Activated naive CD8-positive, alpha-beta T cell treated with anti-CD3 and anti-CD28 coated beads for 36 hours (primary cell): ENCODE measurements at places on chromosomes 3 and 15. TPM values are rescaled to one million over a fixed set of nuclear protein-coding genes. Genes with fewer than 3 reads are reported as not detected.

Gene LRTM1
- total RNA-seq, result not detected

GRCh38 chr3:10766049-10766705, 49.9 kb upstream of the SLC6A11 start:
- DNase-seq, result no peak

DNA sequence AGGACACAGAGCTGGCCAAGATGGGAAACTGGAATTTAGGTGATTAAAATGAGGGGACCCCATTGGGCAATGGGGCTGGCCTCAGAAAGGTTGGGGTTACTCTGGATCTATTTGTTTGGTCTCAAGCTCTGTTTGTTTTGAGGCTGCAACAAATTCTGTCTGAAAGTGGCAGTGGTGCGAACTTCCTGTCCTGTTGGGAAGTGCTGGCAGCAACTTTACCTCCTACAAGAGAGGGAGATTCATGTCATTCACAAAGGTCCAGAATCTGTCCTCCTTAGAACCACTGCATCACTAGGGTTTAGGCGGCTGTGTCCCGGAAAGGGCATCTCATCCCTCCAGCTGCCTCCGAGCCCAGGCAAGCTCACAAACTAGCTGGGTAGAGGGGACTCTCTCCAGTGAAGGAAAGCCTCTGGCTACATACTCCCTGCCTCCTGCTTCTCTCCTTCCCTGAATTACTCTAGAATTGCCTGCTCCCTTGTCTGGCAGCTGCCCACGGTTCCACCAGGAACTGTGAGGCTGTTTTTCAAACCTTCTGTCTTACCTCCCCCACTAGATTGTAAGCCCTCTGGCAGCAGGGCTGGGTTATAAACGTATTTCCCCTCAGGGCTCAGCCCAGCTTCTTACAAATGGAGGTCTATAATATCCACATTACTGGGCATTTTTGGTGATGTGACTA, 23.6 kb downstream of the MEGF11 start:
- no peak for DNase-seq

GRCh38 chr15:50206020-50206419, 24.0 kb downstream of the SLC27A2 start:
- no peak for DNase-seq

DNA sequence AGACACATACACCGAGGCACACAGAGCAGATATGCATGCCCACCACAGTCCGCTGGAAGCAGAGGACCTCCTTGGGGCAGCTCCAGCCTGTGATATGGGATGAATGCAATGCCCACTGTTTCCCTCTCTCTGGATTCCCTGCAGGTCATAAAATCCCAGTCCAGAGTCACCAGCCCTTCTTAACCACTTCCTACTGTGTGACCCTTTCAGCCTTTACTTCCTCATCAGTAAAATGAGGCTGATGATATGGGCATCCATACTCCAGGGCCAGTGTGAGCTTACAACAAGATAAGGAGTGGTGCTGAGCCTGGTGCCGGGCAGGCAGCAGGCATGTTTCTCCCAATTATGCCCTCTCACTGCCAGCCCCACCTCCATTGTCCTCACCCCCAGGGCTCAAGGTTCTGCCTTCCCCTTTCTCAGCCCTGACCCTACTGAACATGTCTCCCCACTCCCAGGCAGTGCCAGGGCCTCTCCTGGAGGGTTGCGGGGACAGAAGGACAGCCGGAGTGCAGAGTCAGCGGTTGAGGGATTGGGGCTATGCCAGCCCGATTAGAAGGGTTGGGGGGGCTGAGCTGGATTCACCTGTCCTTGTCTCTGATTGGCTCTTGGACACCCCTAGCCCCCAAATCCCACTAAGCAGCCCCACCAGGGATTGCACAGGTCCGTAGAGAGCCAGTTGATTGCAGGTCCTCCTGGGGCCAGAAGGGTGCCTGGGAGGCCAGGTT, at the start of gene GNAT1:
Gene GNAT1 (plus strand): TSS at position 675 of the 725 bp plus-strand sequence. CDS start 116 bp downstream, outside the sequence.
- DNase-seq, result no peak

DNA sequence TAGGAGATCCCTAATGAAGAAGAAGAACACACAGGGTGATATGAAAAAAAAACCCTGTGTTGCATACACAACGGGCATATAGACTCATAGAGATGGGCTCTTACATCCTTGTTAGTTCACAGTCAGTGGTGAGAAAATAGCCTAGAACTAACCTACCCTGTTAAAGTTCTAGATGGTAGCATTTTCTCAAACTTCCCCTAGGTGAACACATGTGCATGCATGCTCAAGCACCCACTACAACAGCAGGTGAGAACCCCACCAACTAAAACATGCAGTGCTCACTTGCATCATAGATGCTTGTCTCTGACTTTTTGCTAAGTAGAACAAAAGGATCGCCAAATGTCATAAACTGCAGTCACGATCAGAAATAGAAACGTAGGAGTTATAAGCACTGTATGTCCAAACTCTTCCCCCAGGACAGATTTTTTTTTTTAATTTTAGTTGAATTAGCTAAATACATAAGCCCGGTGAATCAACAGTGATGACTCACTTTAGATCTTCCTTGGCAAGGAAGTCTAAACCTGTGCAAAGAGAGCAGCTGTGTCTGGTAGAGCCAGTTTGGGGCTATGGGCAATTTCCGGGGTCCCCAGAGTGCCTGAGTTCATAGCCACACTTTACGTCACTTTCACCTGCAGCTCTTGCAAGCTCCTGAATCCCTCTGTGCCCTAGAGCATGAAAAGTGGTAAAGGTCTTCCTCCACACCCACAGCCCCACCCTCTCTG, 96.2 kb upstream of the SEMA6D start:
- DNase-seq, result no peak

Gene GAP43
- total RNA-seq, result not detected

Gene AADACL2
- total RNA-seq, result not detected

DNA sequence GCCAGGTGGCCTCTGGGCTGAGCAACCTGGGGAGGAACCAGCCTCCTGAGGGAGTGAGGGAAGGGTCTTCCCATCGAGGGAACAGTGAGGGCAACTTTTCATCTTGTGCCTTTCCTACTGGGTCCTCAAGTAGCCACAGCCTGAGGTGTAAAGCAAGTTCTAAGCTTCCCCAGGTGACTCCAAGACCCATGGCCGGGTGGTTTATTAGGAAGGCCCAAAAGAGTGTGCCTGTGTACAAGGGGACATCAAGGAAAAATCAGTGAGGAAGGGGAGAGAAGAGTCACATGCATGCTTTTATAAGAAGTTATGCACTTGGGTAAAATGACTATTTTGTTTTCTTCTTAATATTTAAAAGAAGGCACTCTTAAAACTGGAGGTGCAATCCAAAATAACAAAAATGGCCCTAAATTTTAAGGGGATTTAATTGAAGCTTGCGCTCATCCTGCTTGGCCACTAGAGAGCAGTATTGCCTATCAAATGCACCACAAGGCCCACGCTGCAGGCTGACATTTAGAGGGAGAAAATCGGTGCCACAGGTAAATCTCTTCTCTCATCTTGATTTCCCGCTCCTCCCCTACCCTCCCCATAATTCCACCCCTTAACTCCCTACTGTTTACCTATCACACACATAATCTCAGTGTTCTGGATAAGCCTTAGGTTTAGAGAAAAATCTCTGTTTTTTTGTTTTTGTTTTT, 6.7 kb downstream of the NANOGP8 start:
- DNase-seq, result peak; percentile 12

DNA sequence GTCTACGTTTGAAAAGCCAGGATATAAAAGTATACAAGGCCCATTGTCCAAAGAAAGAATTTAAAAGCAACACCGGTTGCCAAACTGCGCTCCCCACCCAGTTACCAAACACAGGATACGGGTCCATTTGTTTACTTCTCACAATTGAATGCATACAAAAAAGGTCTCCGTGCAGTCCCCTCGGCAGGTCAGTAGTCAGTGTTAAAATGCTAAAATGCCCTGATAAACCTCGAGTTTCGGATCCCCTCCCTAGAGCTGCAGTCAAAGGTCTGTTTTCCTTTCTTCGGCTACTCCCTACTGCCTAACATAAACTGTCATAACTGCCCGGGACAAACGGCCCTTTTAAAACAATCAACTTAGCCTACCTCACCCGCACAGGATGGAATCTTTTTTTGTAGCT, 534.6 kb downstream of the FOXP1 start:
- DNase-seq, result no peak

- no peak for DNase-seq
Measured at GRCh38 chr15:31465083-31465955, 138.7 kb downstream of the KLF13 start.

- peak; percentile 46 for DNase-seq
Measured at GRCh38 chr3:150385296-150386242, 22.5 kb upstream of the TSC22D2 start.

Gene THSD4
- not detected for total RNA-seq

GRCh38 chr3:197023998-197024651, 5.5 kb downstream of the MELTF start:
- DNase-seq, result no peak

- DNase-seq, result no peak
Measured at GRCh38 chr15:31934821-31935220, 95.5 kb upstream of the CHRNA7 start.

DNA sequence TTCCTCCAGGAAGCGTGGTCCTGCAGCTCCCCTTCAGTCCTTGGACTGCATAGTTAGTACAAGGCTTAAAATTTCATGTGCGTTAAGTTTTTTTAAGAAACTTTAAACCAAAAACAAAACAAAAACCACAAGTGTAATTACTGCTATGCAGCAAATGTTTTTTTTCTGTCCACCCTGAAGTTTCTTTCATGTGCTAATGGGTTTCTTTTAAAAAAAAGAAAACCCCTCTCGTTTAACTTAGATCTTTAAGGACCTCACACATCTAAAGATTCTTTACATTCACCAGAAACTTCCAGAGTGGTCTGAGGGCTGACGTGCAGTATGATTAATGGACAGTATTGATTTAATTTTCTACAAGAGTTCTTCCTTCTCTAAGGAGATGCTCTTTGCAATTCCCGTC, 72.0 kb upstream of the PYGO1 start:
- DNase-seq, result no peak

Gene ZDHHC23
- total RNA-seq, result 2.6 TPM

Gene PIERCE2
- 0.31 TPM for total RNA-seq

DNA sequence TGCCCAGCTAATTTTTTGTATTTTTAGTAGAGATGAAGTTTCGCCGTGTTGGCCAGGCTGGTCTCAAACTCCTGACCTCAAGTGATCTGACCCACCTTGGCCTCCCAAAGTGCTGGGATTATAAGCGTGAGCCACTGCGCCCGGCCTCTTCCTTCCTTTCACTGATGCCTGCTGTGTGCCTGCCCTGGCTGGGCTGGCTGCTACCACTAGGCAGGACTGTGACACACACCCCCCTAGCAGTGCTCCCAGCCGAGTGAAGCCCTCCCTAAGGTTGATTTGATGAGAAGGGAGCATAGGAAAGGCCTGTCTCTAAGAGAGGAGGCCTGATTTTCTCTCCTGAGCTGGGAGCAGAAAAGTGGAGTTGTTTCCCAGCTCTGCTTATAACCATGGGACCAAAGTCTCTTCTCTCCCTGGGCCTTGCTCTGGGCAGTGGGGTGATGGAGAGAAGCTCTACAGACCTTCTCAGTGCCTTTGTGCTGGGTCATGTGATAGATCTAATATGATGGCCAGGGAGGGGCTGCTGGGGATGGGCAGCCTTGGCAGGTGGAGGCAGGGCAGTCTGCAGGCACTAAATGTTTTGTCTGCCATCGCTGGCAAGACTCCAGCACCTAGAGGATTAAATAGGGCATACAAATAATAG, 20.1 kb upstream of the SFMBT1 start:
- DNase-seq, result no peak

DNA sequence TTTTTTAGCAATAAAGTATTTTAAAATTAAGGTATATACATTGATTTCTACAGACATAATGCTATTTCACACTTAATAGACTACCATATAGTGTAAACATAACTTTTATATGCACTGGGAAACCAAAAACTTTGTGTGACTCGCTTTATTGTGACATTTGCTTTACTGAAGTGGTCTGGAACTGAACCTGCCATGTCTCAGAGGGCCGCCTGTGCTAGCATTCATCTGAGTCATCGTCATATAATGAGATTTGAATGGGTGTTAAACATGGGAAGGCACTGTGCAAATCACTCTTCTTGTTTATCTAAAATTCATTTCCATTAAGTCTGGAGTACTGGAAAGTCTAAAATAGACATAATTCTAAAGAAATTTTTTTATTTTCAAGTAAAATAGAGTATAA, 12.9 kb downstream of the EIF2AK4 start:
- no peak for DNase-seq

DNA sequence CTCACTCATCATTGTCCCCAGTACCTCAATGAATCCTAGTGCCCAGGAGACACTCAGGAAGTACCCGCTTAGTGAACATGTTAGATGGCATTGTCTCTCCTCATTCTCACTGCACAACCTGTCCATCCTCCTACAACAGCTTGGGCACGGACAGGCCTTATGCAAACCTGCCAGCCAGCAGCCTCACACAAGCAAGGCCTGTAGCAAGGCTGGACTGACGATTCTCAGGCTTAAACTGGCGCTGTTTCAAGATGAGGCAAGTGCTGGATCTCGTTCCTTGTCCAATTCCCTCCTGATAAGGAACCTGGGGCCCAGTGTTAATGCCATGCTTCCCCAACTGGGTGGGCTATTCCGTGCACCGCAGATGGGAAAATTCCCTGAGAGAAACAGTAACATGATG, 59.0 kb downstream of the CDCP1 start:
- no peak for DNase-seq

DNA sequence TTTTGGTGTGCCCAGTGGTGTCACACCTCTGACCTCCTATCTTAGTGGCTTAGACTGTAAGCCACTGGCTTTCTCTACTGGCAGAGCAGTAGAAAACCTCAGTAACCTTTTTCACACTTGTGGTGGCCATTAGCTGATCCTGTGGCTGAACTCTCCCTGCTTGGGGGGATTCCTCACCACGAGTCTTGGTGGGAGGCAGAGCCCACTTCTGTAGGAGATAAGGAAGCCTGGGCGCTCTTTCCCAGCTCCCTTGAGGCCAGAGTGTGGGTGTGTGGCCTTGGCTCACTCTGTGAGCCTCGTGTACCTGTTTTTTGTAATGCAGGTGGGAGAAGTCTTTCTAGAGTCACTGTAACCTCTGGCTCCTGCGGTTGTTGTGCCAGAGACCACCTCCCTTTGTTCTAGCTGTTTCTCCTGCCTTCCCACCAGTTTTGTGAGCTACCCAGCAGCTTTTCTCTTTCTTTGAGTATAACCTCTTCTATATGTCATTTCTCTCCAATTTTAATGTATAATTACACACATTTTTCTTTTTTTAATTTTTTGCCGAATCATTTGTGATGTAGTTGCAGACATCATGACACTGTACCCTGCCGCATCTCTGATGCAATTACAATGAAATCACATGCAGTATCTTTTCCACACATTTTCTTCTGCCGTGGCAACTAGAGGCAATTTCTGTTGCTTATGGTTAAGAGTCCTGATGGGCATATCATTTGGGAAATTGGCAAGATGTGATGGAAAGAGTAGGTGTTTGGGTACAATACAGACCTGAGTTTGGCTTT, 13.8 kb downstream of the XCR1 start:
- DNase-seq, result no peak
